ENCODE measurements at places on chromosomes 7 and 10.

- no peak for DNase-seq
Observed at GRCh38 chr7:29422829-29423228, 140.8 kb upstream of the PRR15 start.

- no peak for DNase-seq
Observed at GRCh38 chr7:117963264-117964197, 90.3 kb upstream of the CTTNBP2 start.

- DNase-seq, result no peak
Observed at GRCh38 chr7:128867842-128868623, 5.4 kb downstream of the ATP6V1F start.

- no peak for DNase-seq
Observed at GRCh38 chr10:96831200-96831866, 765 bp upstream of the LCOR start.

DNA sequence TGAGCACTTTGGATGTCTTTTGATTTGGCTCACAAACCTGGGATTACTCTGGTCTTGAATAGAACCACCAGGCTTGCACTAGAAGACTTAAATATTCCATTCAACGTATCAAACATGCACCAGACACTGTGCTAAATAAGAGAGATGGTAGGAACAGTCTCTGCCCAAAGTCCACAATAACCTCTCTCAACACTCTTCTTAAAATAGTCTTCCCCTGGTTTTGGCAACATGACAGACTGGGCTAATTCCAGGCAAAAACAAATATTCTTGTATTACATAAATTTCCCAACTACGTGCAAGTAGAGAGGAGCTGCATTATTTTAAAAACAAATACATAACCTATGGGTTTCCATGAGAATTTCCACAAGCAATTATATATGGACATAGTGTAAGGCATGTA is 64.8 kb upstream of the PAPSS2 start:
- DNase-seq, result no peak

GRCh38 chr10:71214641-71215559 is 2.5 kb downstream of the UNC5B start:
- no peak for DNase-seq

All from GM03348 (cell line).